ENCODE measurements at places on chromosomes 11 and 22.

DNA sequence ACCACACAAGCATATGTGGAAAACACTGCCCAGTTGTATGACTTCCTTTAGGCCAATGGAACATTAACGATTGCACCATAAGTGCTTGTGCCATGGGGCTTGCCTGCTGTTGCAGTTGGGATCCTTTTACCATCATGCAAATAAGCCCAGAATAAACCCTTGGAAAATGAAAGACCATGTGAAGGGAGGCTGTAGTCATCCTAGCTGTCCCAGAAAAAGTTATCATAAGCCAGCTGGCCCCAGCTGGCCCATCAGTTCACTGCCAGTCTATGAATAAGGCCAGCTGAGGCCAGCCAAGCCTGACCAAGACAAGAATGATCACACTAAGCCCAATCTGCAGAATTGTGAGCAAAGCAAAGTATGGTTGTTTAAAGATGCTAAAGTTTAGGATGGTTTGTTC lies 253.9 kb upstream of the ARHGAP20 start:
- no peak for DNase-seq

GRCh38 chr11:79940974-79941735 lies 500.3 kb upstream of the TENM4 start:
- DNase-seq, result no peak

- DNase-seq, result no peak
These were observed 72.8 kb upstream of the CLNS1A start for GRCh38 chr11:77710358-77710757.

- no peak for DNase-seq
These were observed 82.1 kb upstream of the PTH start for GRCh38 chr11:13577881-13578280.

- no peak for DNase-seq
These were observed 441.1 kb upstream of the CCDC90B start for GRCh38 chr11:83727251-83727650.

DNA sequence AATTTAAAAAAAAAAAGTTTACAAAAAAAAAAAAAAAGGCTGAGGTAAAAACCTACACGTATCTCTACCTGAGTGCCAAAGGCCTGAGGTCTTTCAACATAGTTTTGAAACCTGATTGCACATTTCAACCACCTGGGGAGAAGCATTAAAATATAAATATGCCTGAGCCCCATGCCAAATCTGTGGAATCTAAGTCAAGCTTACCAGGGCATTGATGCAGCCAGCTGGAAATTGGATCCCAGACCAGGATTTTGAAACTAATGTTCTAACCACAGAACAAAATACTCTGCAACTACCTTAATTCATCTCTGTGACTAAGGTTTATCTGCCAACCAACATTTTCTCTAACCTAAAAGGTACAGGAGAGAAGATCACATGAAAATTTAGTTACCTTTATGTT lies 38.8 kb upstream of the CHRNA10 start:
- no peak for DNase-seq

DNA sequence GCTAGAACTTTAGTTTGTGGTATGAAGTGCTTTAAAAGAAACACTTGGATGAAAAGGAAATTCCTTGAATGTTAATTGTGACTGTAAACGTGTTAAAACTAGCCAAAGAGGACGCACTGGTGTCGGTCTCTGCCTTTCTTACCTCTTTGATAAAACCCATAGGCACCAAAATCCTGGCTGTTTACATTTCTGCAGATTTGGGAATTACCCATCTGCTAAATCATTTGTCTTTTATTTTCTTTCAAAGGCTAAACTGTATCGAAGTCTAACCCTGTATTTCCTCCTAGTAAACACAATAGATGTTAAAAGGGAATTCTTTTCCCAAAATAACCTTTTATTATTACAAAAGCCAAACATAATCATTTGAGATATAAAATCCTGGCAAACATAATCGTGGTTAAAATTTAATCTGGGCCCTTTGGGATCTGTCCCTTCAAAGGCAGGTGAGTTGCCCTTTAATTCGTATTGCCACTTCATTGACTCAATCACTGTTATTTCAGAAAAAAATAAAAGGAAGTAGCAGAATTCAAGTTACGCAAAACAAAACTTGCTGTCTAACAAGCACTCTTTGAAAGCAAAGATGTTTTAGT lies 2.4 kb downstream of the RASSF10 start:
- DNase-seq, result no peak

- no peak for DNase-seq
These were observed 330.0 kb downstream of the DDX10 start for GRCh38 chr11:108994887-108995286.

- no peak for DNase-seq
These were observed 66.9 kb downstream of the SCUBE1 start for GRCh38 chr22:43276321-43276720.

- no peak for DNase-seq
These were observed 3.4 kb upstream of the ZBED4 start for GRCh38 chr22:49850021-49850911.

DNA sequence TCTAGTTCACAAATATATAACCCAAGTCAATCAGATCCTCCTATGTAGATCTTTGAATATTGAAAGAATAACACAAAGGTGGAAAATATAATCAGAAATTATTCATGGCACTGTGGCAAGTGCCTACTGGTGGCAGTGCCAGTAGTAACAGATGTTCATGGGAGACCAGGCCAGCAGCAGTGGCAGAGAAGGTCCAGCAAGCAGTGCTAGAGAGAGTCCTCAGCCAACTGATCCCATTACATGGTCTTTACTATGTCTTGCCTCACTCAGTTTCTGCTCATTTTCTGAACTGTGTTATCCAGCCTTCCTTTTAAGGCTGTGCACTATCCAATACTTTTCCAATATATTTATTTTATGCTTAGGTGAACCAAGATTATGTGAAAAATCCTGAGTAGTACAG lies 124.9 kb downstream of the MRTFA start:
- DNase-seq, result no peak

GRCh38 chr11:692824-693414 lies 2.1 kb downstream of the DEAF1 start:
- no peak for DNase-seq

DNA sequence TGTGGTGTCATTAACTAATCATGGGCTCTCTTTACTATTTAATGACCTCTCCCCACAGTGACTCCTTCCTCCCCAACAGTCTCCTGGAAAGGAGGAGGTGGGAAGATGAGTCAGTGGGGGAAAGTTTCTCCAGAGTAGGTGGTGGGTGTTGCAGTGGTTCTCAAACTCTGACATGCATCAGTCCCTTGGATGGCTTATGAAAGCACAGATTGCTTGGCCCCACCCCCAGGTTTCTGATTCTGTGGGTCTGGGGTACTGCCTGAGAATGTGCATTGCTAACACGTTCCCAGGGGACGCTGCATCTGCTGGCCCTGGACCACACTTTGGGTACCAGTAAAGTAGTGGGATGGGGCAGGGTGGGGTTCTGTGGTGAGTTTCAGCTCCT lies 9.8 kb downstream of the CD82 start:
- DNase-seq, result no peak

GRCh38 chr11:64052938-64053622 lies 17.3 kb downstream of the FLRT1 start:
- DNase-seq, result no peak
